ENCODE measurements at places on chromosomes 3 and 15. TPM values are rescaled to one million over a fixed set of nuclear protein-coding genes. Genes with fewer than 3 reads are reported as not detected.

The ARL14 gene
- total RNA-seq, result not detected

The HAPLN3 gene
- 13.8 TPM for total RNA-seq

The NCEH1 gene
- 13.6 TPM for total RNA-seq

The RGMA gene
- 38.8 TPM for total RNA-seq

The MYNN gene
- total RNA-seq, result 35.8 TPM

The KATNBL1 gene
- total RNA-seq, result 99.9 TPM

The PLA2G4F gene
- total RNA-seq, result not detected

The TGM5 gene
- total RNA-seq, result not detected

The ATP13A3 gene
- 120 TPM for total RNA-seq

The TMEM158 gene
- total RNA-seq, result 18.9 TPM

The LMAN1L gene
- total RNA-seq, result not detected

The RLBP1 gene
- 0.69 TPM for total RNA-seq

The STRA6 gene
- 6.7 TPM for total RNA-seq

The RBP2 gene
- total RNA-seq, result not detected

The CLDN18 gene
- not detected for total RNA-seq

The ROPN1 gene
- total RNA-seq, result not detected

The SENP7 gene
- total RNA-seq, result 75.0 TPM

The LRRIQ4 gene
- total RNA-seq, result 1.6 TPM

The MAP3K13 gene
- 46.4 TPM for total RNA-seq

The EFCAB12 gene
- total RNA-seq, result 0.92 TPM

The C3orf85 gene
- total RNA-seq, result not detected

The CHL1 gene
- total RNA-seq, result 745 TPM

The GNB4 gene
- total RNA-seq, result 110 TPM

The PLA2G4B gene
- 5.1 TPM for total RNA-seq

The CORO2B gene
- 19.6 TPM for total RNA-seq

The LRRN1 gene
- total RNA-seq, result 61.1 TPM

The ATP8B4 gene
- total RNA-seq, result 11.1 TPM

The ARID3B gene
- 5.1 TPM for total RNA-seq

The SPESP1 gene
- total RNA-seq, result 4.8 TPM

The LDHAL6B gene
- total RNA-seq, result not detected

The PATL2 gene
- total RNA-seq, result not detected

The CTXN2 gene
- total RNA-seq, result 1.6 TPM

The FANCD2OS gene
- not detected for total RNA-seq

The NTRK3 gene
- 65.7 TPM for total RNA-seq

The CHRNA7 gene
- 12.7 TPM for total RNA-seq

The KLHL40 gene
- total RNA-seq, result 0.23 TPM

The MFAP1 gene
- total RNA-seq, result 25.1 TPM

The RPN1 gene
- total RNA-seq, result 245 TPM

The KNG1 gene
- not detected for total RNA-seq

The LINGO1 gene
- 45.2 TPM for total RNA-seq

The CTDSPL gene
- total RNA-seq, result 16.6 TPM

The LSAMP gene
- total RNA-seq, result 118 TPM
